HL-60 (cell line): ENCODE measurements at places on chromosomes 13 and 19.

- DNase-seq = peak; percentile 89
Observed at GRCh38 chr19:8576273-8576993, 809 bp downstream of the MYO1F start.

- no peak for DNase-seq
Observed at GRCh38 chr13:112642090-112642460, 47.8 kb upstream of the ATP11A start.

GRCh38 chr19:13463296-13463695, 43.0 kb downstream of the CACNA1A start:
- no peak for DNase-seq

- no peak for DNase-seq
Observed at GRCh38 chr19:31166206-31166605, 183.0 kb downstream of the TSHZ3 start.

GRCh38 chr13:91902291-91902690, 503.9 kb downstream of the GPC5 start:
- no peak for DNase-seq

DNA sequence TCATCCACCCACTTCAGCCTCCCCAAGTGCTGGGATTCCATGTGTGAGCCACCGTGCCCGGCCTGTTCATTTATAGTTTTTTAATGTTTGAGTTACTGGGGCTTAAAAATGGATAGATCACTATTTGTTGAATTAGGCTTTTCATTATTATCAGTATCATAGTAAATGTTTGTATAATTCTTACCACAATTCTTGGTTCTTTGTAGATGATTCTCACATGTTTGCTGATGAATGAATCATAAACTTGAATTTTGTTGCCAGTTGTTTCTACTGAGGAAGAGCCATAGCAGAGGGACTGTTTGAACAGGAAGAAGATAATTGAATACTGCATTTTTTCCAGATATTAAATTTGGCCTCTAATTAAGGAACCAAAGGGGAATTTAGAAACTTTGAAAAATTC, 2.6 kb upstream of the LPAR6 start:
- no peak for DNase-seq

DNA sequence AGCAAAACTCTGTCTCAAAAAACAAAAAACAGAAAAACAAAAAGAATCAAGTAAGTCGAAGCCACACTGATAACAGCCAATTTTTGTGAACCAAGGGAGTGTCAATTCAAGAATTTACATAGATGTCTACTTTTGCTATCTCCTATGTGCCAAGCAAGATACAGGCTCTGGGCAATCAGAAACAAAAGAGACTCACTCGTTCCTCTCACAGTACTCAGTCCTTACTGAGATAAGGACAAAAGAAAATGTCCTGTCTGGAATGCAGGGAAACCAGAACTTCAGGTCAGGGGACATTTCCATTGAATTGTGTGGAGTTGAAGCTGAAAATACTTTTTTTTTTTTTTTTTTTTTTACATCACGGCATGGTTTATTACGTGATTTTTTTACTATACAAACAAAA, 53.0 kb downstream of the NLRP12 start:
- no peak for DNase-seq

DNA sequence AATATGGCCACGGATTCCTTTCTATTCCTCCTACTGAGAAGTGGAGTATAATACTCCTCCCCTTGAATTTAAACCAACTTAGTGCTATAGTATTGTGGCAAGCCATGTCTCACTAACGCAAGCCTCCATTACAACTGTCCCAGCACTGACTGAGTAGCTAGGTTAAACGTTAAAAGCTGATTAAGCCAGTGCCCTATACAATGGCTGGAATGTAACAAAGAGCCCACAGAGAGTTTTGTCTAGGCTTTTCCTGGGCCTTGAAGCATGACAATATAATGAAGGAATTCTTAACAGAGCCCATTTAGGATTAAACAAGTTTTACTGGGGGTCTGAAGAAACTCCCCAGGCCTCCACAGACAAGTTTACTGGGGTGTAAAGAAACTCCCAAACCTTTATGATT, 254.5 kb upstream of the DACH1 start:
- DNase-seq = no peak

GRCh38 chr13:110037925-110038573, 251.7 kb upstream of the IRS2 start:
- DNase-seq = no peak

- no peak for DNase-seq
Observed at GRCh38 chr19:54104998-54105715, 2.5 kb downstream of the NDUFA3 start.

DNA sequence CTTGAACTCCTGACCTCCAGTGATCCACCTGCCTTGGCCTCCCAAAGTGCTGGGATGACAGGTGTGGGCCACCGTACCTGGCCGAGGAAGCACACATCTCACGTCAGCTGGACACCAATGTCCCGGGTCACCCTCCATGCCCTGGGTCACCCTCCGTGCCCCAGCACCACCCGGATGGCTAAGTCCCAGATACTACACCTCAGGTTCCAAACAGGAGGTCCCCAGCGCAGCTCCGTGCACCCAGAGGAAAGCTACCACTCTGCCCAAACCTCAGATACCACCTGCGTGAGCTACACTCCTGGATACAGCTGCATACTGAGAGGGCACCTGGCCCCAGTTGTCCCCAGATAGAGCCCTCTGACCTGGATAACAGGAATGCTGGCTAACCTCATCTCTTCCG, 14.0 kb downstream of the LRRC4B start:
- no peak for DNase-seq

- no peak for DNase-seq
Observed at GRCh38 chr13:51840917-51841316, 4.1 kb downstream of the TMEM272 start.

- DNase-seq = no peak
Observed at GRCh38 chr13:94390881-94391280, 88.6 kb downstream of the DCT start.

DNA sequence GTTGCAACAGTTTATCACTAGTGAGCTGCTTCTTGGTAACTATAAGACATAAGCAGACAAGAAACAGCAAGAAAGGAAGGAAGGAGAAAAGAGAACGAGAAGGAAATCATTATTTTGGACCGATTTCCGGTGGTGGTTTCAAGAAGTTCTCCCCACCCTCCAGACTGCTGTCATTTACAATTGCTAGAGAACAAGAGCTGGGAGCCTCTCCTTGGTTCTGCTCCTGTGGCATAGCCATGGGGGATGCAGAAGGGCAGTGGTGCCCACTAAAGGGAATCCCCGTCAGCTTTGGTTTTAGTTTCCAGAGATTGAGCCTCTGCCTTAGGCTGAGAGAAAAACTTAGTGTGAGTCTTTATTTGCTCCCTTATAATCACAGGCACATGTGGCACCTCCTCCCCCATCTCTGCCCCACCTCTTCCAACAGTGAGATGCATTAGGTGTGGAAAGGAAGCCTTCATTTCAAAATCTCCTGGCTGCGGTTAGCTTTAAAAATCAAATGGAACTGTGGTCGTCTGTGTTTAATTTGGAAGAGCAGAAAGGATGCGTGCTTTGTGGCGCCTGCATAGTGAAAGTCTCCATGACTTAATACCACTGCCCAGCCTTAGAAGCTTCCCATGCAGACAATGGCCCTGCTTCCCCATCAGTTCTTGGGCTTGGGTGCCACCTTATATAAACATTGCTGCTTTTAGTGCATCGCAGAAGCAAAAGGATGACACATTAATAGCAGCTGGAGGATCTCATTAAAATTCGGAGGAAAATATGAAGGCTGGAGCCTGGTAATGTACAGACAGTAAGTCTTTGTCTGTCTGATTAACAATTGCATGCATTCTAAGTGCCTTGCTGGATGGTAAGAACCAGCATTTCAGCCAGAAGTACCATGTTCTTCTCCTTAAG, 25.0 kb downstream of the LRCH1 start:
- no peak for DNase-seq

DNA sequence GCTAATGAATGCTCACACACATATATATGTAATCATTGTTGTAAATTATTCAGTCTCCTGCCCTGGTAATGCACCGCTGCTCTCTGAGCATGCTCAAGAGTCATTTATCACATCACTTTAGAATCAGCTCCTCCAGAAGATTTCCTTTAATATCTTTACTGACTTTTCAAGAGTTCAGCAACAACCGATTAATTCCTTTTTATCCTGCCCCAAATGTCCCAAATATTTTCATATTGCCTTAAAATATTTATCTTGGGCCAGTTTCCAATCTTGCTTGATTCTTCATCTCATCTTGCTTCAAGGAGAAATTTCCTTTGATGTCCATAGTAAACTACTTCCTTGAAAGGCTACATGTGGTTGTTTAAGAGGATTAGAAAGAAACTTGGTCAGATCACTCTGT, 132.5 kb downstream of the NHLRC3 start:
- DNase-seq = no peak

DNA sequence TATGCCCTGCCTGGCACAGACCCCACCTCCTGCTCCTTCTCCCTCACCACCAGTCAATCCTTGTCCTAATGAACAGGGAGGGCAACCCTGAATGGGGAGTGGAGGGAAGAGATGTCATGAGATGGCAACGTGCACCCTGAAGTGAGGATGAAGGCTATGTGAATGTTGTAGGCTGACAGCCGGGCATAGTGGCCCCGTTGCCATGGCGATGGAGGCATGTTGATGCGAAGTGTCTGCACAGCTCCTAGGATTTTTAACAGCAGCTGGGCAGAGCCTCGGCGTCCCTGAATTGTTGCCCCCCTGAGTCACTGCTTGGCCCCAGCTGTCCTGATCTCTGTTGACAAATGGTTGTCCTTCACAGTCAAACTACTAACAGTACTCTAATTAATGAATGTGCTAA, 4.8 kb upstream of the ALOX5AP start:
- DNase-seq = no peak

DNA sequence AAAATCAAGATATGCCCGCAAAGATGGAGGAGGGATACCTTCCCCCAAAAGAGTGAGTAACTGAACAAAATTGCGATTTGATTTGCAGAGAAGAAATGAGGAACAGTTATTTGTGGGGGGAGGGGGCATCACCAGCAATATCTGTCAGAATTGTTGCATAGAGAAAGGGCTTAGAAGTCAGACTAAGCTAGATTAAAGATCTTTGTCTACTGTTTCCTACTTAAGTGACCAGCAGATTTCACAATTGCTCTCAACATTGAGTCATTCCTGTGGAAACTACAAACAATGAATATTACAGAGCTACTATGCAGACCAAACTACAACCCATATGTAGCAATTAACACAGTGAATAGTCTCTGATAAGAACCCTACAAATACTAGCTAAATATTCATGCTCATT, 27.4 kb downstream of the FPR3 start:
- DNase-seq = peak; percentile 89

DNA sequence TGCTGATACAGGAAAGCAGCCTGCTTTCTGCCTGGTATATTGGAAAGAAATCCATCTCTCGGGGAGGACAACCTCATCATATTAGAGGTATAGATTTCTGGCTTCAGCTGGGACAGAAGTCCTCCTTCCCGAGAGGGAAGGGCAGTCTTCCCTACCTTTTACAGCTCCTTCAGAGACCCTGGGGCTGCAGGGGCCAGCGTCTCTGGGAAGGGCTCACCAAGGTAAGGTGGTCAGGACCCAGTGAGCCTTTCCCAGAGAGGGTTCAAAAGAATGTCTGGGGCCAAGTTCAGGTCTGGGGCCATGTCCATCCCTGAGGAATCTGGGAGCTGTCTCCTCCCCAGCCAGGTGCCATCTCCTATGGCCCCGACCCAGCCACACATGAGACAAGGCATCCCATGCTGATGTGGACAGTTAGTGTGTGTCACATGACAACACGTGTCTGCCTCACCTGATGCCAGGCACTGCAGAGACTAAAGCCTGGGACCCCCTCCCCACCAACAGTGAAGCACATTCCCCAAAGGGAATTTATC, 136.4 kb downstream of the URI1 start:
- DNase-seq = no peak

DNA sequence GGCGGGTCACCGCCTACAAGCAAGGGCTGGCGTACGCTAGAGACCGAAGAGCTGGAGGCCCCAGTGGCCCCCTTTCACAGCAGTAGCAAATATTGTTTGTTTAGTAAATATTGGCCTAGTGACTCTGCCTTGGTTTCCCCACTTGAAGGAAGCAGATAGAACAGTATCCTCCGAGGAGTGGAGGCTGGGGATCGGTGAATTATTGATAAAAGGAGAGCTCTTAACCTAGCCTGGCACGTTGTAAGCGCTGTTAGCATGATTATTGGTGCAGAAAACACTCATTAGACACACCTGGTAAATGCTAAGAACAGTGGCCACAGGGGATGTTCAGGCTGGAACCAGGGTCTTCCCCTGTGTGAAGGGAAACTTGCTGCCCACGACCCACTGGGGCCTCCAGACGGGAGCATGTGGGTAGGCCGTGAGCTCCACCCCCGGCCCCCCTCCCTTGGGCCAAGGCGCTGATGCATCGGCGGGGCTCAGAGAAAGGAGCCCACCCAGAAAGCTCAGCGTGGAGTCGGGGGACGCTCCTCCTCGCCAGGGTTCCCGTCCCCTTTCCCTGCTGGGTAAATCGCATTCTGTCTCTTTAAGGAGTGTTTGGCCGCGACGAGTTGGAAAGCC, 2.3 kb downstream of the IER2 start:
- no peak for DNase-seq

- DNase-seq = no peak
Observed at GRCh38 chr13:27007166-27007565, 164.4 kb downstream of the USP12 start.

DNA sequence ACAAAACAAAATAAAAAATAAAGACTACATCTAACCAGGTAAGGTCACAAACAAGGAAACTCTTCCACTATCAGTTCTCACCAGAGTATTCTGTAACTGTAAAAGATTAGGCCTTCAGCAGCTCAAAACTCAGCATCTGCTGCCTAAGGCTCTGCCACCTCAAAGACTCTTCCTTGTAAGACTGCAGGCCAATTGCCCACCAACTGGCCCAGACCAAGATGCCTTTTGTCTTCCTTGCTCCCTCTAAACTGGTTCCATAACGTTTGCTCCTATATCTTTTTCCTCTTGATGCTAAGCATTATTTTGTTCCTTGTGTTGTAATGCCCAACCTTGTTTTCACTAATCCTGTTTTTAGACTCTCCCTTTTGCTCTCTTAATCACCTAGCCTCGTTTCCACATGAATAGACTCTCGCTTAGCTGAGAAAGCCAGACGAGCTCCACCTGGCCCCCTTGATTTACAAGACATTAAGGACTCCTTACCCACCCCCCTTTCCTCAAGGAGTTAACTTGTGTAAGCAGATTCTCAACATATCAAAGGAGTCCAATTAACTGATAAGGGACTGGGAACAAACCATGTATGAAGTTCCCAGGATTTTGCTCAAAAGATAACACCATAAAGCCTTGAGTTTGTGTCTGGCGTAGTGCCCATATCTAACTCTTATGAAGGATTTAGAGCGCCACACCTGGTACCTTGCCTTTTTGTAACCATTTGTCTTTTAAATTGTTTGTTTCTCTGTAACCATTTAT, 1.5 kb downstream of the ZNF814 start:
- no peak for DNase-seq

DNA sequence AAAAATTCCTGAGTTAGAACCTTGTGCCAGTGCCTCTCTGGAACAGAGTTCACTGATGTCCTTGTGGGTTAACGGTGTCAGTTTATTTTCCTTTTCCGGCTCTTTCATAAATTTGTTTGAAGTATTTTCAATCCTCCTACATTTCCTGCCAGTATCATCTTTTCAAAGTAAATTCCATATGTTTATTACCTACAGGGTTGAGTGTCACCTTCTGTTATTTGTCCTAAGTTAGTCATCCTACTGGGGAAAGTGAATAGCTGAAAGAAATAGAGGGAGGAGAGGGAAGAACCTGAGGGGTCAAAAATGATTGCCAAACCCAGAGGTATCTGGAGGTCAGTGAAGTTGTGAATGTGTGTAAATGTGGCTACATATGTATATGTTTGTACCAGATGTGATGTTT, 181.2 kb downstream of the DNAJC15 start:
- no peak for DNase-seq
